Karpas-422 (cell line): ENCODE measurements at places on chromosomes 11 and 22. TPM values are rescaled to one million over a fixed set of nuclear protein-coding genes. Genes with fewer than 3 reads are reported as not detected.

Gene MAPK8IP2
- 1.3 and 1.6 TPM in 2 replicates for total RNA-seq

DNA sequence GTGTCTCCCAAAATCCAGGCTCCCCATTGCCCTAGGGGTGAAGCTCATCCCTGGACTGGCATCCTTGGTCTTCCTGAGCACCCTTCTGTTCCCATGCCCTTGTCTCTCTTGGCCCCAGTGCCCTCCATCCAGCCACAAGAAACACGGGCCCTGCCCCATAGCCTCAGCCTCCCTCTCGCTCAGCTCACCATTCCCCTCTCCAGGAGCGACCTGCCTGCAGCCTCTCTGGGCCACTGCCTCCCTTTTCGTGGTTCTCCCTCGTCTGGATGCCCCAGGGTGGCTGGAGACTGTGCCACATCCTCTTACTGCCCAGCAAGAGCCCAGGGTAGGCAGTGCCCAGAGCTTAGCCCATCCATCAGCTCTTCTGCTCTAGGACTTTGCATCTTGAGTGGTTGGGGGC is 532.1 kb downstream of the TBC1D22A start:
- H3K27ac ChIP-seq: no peak overlapping the region
- no peaks in the 10 kb centered on the region for H3K36me3 ChIP-seq

DNA sequence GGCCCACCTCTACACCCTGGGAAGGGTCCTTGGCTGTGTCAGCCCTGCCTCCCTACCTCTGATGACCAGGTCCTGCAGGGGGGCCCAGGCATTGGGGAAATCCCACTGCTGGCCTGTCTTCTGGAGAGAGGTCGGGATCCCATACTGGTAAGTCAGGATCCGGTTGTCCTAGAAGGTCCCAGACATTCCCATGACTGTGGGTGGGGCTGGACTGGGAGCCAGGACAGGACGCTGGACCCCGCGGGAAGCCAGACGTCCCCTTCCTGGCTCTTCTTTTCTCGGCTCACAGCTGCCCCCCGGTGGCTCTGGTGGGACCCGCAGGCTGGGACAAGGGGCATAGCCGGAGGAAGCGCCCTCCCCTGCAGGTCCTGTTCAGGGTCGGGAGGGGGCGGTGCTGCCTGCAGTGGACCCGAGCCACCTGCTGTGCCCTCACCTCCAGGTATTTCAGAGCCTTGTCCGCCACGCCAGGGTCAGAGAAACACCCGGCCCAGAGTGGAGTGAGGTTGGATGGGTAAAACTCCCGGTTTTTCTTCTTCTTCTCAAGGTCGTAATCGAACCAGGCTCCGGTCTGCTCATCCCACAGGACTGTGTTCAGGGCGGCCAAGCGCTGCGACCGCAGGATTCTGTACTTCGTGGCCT is 20.0 kb downstream of the TREH start:
- no peaks in the 10 kb centered on the region for H3K27me3 ChIP-seq
- H3K36me3 ChIP-seq: no peaks in the 10 kb centered on the region
- peak; percentile 90 for DNase-seq

DNA sequence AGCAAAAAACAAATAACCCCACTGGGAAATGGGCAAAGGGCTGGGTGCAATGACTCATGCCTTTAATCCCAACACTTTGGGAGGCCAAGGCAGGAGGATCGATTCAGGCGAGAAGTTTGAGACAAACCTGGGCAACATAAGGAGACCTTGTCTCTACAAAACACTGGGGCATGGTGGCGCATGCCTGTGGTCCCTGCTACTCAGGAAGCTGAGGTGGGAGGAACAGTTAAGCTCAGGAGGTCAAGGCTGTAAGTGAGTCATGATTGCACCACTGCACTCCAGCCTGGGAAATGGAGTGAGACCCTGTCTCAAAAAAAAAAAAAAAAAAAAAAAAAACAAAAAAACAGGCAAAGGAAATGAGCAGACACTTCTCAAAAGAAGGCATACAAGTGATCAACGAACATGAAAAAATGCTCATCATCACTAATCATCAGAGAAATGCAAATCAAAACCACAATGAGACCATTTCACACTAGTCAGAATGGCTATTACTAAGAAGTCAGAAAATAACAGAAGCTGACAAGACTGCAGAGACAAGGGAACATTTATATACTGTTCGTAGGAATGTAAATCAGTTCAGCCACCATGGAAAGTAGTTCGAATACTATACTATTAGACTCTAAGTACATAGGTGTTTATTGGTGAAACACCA is 48.2 kb upstream of the SMCO4 start:
- no peaks in the 10 kb centered on the region for H3K27me3 ChIP-seq
- H3K27ac ChIP-seq: no peak overlapping the region
- H3K4me1 ChIP-seq: peaks cover 4% of the 10 kb centered on the region
- H3K36me3 ChIP-seq: no peaks in the 10 kb centered on the region

Gene OR56A1
- total RNA-seq: not detected in 2 replicates

Gene C11orf52
- not detected in 2 replicates for total RNA-seq

GRCh38 chr11:111460856-111461255 is 51.3 kb downstream of the BTG4 start:
- H3K4me3 ChIP-seq: no peak overlapping the region
- no peaks in the 10 kb centered on the region for H3K4me1 ChIP-seq
- H3K27ac ChIP-seq: no peak overlapping the region
- no peaks in the 10 kb centered on the region for H3K36me3 ChIP-seq

DNA sequence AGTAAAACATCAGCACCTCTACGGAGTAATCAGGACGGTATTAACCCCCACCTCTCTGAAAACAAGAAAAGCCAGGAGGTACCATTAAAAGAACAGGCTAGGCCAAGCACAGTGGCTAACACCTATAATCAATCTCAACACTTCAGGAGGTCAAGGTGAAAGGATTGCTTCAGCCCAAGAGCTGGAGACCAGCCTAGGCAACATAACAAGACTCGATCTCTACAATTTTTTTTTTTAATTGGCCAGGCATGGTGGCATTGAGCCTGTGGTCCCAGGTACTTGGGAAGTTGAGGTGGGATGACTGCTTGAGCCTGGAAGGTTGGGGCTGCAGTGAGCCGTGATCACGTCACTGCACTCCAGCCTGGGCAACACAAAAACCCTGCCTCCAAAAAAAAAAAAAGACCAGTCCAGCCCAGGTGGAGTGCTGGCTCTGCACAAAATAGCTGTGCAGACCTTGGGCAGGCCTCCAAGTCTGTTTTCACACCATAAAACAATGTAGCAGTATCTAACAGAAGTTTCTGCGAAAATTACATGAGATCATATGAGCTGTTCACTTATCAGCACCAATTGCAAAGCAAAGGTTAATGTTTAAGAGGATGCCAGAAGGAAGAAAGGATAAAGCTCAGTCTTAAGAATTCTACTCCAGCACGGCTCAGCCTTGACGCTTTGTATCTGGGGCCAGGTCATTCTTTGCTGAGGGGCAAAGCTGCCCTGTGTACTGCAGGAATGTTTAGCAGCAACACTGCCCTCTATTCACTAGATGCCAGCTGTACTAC is 14.8 kb downstream of the CHKA start:
- H3K27me3 ChIP-seq: no peaks in the 10 kb centered on the region
- H3K4me3 ChIP-seq: no peak overlapping the region
- H3K27ac ChIP-seq: no peak overlapping the region
- no peak for DNase-seq
- peaks cover 11% of the 10 kb centered on the region for H3K4me1 ChIP-seq

DNA sequence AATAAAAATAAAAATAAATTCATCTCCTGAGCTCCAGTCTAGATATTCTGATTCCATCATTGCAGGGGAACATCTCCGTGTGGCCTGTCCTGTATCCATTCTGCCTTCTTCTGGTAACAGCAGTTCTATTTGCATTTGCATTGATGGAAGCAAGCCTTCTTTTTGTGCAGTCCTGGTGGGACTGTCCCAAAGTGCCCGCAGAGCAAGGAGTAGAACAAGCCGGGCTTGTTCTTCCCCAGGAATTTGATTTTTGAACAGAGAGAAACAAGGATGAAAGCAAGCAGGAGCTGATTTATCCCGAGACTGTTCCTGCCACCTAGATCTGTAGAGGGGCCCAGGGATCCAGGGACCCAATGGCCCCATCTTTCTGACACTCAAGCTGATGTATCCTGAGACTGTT is 65.4 kb downstream of the SYN3 start:
- H3K27ac ChIP-seq: no peak overlapping the region
- H3K36me3 ChIP-seq: no peaks in the 10 kb centered on the region
- no peak overlapping the region for H3K4me3 ChIP-seq
- H3K27me3 ChIP-seq: no peaks in the 10 kb centered on the region

GRCh38 chr22:23862103-23862502 is 4.4 kb downstream of the SLC2A11 start:
- DNase-seq: peak; percentile 86
- H3K4me1 ChIP-seq: peaks cover 11% of the 10 kb centered on the region
- H3K4me3 ChIP-seq: no peak overlapping the region
- H3K27ac ChIP-seq: no peak overlapping the region

DNA sequence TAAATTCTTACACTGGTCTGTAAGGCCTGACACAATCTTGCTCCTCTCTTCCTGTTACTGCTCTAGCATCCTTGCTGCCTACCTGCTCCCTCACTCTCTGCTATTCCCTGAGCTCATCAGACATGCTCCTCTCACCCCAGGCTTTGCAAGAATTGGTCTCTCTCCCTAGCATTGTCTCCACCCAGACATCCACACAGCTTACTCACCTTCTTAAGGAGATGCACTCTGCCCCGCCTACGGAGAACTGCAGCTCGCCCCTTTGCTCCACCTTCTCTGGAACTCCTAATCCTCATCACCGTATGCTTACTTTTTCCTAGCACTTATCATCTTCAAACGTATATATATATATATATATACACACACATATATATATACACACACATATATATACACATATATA is 23.3 kb upstream of the TMPRSS5 start:
- no peak overlapping the region for H3K4me3 ChIP-seq
- no peak overlapping the region for H3K27ac ChIP-seq
- no peaks in the 10 kb centered on the region for H3K4me1 ChIP-seq
- no peaks in the 10 kb centered on the region for H3K36me3 ChIP-seq
- H3K27me3 ChIP-seq: no peaks in the 10 kb centered on the region

- no peaks in the 10 kb centered on the region for H3K4me1 ChIP-seq
- H3K27me3 ChIP-seq: no peaks in the 10 kb centered on the region
- H3K27ac ChIP-seq: no peak overlapping the region
- H3K36me3 ChIP-seq: no peaks in the 10 kb centered on the region
These were observed 7.5 kb upstream of the CRKL start for GRCh38 chr22:20909543-20910303.

- no peak overlapping the region for H3K4me3 ChIP-seq
- no peak for DNase-seq
These were observed 60.2 kb downstream of the SMIM38 start for GRCh38 chr11:69215784-69216415.
